ENCODE measurements at places on chromosomes 5 and 9.

- peak; percentile 39 for DNase-seq
Measured at GRCh38 chr9:134099123-134099761, 31.4 kb upstream of the BRD3 start.

GRCh38 chr5:136030956-136031611 lies 2.3 kb downstream of the TGFBI start:
- DNase-seq: no peak

GRCh38 chr5:169777159-169777558 lies 140.1 kb downstream of the DOCK2 start:
- no peak for DNase-seq

DNA sequence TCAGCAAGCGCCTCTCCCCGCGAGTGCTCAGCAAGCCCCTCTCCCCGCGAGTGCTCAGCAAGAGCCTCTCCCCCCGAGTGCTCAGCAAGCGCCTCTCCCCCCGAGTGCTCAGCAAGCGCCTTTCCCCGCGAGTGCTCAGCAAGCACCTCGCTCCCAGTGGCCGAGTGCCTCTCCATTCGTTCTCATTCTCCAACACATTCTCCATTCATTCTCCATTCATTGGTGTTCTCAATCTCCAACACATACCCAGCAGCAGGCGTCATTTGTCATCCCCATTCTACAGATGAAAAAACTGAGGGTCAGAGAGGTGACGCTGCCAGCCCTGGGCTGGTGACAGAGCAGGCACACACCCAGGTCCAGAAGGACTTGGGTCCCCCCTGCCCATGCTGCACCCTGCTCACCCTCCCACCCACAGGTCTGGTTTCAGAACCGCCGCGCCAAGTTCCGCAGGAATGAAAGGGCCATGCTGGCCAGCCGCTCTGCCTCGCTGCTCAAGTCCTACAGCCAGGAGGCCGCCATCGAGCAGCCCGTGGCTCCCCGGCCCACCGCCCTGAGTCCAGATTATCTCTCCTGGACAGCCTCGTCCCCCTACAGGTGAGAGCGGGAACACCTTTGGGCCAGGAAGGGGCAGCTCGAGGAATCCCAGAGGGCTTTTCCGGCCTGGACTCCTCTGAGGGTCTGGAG lies 32.5 kb downstream of the PTGES start:
- no peak for DNase-seq

DNA sequence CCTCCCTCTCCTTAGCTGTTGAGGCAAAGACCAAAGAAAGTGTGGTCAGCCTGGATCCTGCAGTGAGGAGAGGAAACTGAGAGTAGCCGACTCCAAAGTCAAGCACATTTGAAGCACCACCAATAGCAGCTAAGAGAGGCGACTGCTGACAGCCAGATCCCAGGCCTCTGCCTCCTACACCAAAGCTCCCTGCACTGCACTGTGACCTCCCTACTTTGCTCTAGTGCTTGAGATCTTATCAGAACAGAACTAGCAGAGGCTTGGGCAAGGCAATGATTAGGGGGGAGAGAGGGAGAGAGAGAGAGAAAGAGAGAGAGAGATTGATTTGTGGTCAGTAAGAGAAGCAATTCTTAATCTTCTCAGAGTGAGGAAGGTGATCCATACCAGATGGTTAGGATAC lies 216.3 kb downstream of the CDK5RAP2 start:
- no peak for DNase-seq

DNA sequence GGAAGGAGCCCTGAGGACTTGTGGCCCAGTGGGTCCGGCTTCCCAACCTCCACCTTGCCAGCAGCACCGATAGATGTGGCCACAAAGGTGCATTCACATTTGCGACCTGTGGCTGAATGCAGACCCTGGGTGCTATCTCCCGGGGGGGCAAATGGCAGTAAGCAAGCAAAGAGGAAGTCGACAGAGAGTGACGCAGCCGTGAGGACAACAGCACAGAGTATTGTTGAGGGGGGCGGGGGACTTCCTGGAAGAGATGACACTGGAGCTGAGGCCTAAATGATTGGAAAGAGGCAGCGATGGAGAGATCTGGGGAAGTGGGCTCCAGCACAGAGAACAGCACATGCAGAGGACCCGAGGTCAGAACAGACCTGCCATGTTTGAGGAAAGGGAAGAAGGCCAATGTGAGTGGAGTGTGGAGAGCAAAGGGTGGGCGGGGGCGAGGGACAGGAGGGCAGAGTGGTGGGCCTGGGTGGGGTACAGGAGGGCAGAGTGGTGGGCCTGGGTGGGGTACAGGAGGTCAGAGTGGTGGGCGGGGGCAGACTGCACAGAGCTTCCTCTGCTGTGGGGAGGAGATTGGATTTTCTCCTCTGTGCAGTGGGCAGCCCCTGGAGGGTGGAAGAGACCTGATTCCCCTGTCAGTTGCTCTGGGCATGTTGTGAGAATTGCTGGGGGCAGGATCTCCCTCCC lies 42.6 kb downstream of the ADAMTS2 start:
- no peak for DNase-seq

- no peak for DNase-seq
Measured at GRCh38 chr5:122882831-122883230, 37.4 kb downstream of the SNX24 start.

DNA sequence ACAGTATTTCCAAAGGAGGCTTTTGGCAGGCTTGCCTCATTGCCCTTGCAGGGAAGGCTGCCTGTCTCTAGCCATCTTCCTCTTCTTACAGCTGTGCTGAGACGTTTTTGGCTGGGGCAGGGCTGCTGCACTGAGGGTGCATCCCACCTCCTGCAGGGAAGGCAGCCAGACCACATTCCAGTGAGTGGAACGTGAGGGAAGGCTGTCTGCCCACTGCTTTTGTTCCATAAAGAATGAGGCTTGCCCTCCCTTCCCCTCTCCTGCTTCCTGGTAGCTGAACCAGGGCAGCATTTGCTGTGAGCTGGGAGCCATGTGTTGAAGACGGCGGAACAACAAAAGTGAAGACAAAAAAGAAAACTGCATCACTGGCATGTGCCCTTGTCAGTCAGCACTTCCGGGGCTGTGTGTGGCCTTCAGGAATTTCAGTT lies 16.8 kb downstream of the MGAT1 start:
- peak; percentile 85 for DNase-seq

DNA sequence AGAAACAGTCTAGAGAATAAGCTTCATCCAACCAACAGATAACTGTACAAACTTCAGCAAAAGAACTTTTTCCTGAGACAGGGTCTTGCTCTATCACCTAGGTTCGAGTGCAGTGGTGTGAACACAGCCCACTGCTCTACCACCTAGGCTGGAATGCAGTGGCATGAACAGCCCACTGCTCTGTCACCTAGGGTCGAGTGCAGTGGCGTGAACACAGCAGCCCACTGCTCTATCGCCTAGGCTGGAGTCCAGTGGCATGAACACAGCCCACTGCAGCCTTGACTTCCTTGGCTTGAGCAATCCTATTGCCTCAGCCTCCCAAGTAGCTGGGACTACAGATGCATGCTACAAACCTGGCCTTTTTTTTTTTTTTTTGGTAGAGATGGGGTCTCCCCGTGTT lies 43.4 kb downstream of the ERMP1 start:
- DNase-seq: no peak

DNA sequence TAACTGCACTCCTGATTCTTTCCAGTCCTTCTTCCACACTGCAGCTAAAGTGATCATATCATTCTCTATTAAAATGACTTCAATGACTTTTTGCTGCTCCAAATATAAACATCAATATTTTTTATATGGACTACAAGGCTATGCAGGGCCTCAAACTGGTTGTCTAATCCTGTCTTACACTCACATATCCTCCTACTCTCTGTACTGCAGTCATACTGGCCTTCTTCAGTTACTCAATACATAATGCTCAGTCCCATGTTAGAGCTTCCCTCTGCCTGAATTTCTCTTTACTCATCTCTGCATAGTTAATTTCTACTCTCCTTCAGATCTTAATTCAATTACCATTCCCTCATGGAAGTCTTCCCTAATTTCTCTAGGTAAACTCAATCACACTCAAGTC lies 3.4 kb downstream of the MEIKIN start:
- DNase-seq: no peak

DNA sequence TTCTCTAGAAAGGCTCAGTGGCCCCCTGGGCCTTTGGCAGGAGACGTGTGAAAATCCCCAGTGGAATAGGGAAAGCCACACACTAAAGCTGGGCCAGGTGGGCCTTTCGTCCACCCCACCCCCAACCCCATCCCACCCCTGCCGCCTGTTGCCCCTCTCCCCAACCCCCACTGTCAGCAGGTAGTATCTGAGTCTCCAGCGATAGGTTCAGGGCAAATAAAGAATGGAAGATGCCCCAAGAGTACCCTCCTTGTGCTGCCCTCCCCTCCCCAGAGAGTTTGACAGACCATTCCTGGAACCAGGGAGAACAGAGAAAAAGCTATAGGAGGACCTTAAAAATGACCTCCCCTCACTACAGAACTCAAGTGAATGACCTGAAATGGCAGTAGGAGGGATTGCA lies 36.7 kb upstream of the UBE2D2 start:
- DNase-seq: no peak

DNA sequence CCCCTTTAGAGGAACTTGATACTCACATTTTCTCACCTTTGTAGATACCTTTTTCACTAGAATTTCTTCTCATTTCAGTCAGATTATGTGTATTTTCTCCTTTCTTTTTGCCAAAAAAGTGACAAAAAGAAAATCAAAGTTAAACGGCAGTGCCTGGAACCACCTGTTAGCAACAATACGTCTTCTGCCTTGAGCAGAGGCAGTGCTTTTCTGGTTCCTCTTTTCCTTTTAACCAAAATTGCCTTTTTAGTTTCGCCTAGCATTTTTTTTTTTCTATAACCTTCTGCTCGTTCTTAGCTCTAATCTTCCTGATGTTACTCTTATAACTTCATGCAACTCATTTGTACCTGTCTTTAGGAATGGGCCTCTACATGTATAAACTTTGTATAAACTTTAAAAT lies 26.1 kb downstream of the SMIM32 start:
- DNase-seq: no peak

DNA sequence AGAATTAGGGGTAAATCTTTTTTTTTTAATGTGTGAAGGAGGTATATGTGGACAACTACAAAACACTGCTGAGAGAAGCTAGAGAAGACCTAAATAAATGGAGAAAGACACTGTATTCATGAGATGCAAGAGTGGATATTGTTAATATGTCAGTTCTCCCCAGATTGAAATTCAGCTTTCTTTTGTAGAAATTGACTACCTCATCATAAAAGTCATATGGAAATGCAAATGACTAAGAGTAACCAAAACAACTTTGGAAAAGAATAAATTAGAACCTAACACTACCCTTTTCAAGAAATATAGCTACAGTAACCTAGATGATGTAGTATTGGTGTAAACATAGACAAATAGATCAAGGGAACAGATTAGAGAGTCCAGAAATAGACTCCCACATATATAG lies 400.7 kb downstream of the ADGRV1 start:
- DNase-seq: no peak

- DNase-seq: no peak
Measured at GRCh38 chr5:150007050-150007449, 6.5 kb downstream of the HMGXB3 start.

- DNase-seq: no peak
Measured at GRCh38 chr9:123112015-123112975, 78.8 kb downstream of the GPR21 start.

DNA sequence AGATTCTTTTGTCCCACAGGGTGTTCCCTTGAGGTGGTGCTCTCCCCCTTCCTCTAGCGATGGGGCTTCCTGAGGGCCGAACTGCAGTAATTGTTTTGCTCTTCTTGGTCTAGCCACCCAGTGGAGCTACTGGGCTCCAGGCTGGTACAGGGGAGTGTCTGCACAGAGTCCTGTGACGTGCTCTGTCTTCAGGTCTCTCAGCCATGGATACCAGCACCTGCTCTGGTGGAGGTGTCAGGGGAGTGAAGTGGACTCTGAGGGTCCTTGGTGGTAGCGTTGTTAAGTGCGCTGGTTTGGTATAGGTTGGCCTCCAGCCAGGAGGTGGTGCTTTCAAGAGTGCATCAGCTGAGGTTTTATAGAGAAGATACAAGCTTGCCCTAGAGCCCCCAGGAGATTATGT lies 20.4 kb upstream of the CEP72 start:
- no peak for DNase-seq

- DNase-seq: no peak
Measured at GRCh38 chr9:71096421-71097108, 24.9 kb downstream of the TRPM3 start.

DNA sequence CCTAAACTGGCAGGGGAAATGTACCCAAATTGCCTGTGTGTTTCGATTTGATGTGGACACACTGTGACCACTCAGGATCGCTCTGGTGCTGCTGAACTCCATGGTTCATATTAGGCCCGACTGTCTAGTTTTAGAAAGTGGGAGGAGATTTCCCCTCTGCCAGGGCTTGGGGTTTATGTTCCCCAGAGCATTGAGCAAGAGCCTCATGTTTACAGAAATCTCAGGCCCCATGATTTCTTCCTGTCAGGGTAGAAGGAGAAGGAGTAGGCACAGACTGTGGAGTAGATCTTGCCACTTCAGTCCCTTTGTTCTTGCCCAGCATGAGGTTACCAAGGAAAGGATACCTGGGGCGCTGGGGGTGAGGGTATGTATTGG lies 40.8 kb upstream of the GLRX start:
- DNase-seq: no peak

DNA sequence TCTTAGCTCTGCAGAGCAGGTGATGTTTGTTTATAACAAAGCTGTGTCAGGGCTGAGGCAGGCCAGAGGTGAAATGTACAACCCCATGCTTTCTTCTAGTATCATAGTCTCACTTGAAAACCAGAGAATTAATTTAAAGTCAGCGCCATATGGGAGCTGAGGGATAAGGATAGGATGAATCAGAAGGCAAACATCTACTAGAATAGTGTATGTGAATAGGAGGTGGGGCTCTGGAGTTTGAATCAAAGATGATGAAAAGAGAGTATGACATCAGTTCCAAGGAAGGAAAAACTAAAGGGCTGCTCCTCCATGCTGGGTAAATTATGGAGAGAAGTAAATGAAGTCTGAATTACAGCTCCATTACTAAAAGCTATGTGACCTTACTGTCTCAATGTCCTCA lies 441.5 kb downstream of the RASEF start:
- no peak for DNase-seq

- DNase-seq: no peak
Measured at GRCh38 chr5:8570528-8570927, 701.6 kb downstream of the MTRR start.

- DNase-seq: no peak
Measured at GRCh38 chr9:16575986-16576245, 294.6 kb downstream of the BNC2 start.

- no peak for DNase-seq
Measured at GRCh38 chr9:135951889-135952663, 9.1 kb downstream of the UBAC1 start.

DNA sequence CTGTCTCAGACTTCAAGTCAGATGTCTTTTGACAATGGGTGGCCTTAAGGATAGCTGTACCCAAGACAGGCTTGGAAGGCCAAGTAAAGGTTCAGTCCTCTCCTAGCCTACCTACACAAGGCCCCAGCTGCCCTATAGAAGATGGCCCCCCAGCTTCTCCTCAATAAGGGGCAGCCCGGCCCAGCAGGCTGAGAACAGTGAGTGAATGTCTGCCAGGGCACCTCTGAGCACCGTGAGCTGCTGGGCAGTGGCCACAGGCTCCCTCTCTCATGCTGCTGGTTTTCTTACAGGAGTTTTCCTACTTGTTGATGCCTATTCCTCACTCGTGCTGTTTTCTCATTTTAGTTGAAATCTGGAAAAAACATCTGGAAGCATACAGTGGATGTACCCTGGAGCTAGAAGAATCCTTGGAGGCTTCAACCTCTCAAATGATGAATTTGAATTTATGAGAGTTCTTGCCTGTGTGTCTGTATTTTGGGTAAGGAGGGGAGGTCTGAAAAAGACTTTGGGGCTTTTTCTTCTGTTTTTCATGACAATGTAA lies 40.1 kb downstream of the SECISBP2 start:
- no peak for DNase-seq

GRCh38 chr9:113665756-113666155 lies 202.2 kb downstream of the RGS3 start:
- DNase-seq: no peak

Measured in H1 (cell line).